ENCODE measurements at places on chromosomes 3 and 15.
A peak's percentile ranks its signal among the peaks of the same experiment; 100 is the strongest.

DNA sequence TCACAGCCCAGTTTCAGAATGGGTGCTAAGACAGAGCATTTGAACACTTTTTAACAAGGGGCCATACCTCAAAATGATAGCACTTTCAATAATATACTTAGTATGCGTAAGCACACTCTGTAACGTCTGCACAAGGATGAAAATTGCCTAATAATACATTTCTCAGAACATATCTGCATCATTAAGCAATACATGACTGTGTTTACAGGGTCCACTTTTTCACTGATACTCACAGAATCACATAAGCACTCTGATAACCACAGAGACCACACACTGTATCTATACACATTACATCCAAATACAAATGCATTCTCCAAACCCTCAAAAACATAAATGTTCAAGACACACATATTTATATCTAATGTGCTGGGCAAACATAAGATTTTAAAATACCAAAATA, 79.8 kb downstream of the NR1I2 start:
- DNase-seq, result no peak

DNA sequence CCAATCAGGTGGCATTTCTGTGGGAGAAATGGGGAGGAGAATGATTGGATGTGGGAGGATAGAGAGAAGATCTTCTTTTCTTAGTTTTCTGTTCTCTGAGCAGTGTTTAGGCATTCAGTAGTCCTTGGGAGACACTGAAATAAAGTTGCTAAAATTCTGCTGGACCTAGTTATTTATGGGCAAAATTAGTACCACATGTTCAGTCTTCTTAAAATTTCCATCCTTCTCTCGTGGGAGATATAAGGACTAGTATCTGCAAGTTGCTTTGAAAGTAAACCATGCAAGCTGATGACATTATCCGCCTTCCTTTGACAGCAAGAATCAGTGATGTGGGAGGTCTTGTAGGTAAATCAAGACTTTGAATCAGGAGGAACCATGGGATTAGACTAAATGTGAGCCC, 19.9 kb upstream of the CHST2 start:
- no peak for DNase-seq

DNA sequence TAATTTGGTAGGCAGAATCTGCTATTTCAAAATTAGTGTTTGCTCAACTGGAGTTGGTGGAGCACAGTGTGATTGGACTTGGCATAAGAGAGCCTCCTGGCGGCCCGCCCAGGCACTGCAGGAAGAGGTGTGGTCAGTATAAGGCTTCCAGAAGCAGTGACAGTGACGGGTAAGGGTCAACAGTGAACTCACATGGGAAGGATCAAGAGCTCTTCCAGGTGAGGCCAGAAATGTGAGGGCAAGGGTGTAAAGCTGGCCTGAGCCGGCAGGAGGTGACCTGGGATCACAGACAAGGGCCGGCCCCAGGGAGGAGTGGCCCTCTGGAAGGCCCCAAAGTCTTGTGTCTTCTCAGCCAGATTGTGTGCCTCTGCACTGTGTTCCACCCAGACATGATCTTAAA, 93.2 kb upstream of the RNF7 start:
- DNase-seq, result peak; percentile 68

DNA sequence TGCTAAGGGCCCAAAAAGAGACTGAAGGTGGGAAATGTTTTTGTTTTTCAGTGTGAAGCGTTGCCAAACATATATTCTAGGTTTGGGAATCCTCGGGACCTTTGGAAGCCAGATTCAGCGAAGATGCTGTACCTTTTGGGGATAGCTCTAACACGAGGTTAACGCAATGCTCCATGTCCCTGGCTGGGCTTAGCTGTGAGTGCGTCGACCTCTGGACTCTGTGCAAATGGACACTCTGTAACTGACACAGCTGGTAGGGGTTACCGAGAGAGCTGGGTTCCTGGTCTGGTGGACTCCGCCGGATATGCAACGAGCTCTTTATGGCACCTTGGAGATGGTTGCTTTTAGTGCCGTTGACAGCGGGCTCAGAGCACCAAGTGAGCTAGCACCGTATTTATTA, 724 bp upstream of the SH3GL3 start:
- no peak for DNase-seq

- no peak for DNase-seq
These were observed 29.9 kb downstream of the RCN2 start for GRCh38 chr15:76961268-76962011.

DNA sequence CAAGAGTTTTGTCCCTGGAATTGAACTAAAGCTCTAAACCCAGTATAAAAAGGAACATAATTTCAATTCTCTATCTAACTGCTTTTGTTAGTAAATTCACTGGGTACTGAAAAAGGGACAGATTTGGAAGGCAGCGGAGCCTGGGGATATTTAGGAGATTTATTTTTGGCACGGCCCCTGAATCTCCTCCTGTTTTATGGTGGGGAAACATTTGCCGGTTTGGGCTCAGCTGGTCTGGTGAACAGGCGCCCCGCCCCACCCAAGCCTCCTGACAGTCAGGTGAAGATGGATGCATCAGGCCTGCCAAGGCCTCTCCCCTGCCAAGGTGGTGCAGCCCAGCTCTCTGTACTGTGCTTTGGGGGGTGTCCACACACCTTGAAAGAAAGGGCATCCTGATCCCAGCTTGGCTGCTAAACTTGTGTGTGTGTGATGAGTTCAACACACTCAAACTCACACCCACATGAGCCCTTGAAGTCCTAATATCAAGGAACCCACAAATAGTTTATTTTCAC, 46.3 kb downstream of the EBLN2 start:
- DNase-seq, result no peak

- no peak for DNase-seq
These were observed 31.7 kb upstream of the IP6K2 start for GRCh38 chr3:48748754-48749153.

GRCh38 chr3:25151903-25152295, 276.2 kb upstream of the RARB start:
- DNase-seq, result no peak

DNA sequence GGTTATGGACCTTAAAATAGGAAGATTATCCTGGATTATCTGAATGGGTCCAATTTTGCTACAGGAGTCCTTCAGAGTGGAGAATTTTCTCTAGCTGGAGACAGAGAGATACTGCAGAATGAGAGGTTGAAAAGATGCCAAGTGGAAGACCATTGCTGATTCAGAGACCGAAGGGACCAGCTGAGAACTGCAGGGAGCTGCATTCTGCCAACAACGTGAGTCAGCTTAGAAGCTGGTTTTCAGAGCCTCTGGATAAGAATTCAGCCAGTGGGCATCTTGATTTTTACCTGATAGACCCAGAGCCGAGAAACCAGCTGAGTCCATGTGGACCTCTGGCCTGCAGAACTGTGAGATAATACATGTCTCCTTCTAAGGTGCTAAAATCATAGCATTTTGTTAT, 234.0 kb downstream of the NR2F2 start:
- peak; percentile 31 for DNase-seq

GRCh38 chr15:92184679-92185230, 208.9 kb upstream of the ST8SIA2 start:
- no peak for DNase-seq

DNA sequence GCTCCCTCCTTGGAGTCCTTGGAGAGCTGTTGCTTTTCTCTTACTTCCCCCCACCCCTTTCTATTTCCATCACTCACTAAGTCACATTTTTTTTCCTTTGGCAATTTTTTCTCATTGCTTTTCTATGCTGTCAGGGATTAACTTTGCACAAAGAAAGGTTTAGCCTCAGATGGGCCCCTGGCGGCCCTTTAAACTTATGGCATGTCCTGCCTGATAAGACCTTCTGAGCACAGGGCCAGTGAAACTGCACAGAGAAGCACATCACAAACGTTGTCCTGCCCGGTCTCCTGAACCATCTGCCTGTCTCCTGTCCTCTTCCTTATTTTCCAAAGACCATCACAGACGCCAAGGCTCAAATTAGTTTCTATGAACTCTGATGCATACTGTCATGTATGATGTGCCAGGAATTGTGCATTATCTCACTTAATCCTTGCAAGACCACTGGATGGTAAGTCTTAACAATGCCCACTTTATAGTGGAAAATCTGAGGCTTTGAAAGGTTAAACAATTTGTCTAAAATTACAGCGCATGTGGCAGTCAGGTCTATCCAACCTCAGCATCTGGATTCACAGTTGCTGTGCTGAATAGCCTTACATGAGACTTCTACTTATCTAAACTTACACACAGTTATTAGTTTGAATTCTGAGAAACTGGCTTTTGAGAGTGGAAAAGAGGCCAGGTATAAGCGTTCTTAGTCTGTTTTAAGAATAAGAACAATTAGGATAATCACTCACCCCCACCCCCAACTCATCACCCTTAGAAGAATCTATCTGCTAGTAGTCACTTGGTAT, 648.1 kb downstream of the NTRK3 start:
- no peak for DNase-seq

DNA sequence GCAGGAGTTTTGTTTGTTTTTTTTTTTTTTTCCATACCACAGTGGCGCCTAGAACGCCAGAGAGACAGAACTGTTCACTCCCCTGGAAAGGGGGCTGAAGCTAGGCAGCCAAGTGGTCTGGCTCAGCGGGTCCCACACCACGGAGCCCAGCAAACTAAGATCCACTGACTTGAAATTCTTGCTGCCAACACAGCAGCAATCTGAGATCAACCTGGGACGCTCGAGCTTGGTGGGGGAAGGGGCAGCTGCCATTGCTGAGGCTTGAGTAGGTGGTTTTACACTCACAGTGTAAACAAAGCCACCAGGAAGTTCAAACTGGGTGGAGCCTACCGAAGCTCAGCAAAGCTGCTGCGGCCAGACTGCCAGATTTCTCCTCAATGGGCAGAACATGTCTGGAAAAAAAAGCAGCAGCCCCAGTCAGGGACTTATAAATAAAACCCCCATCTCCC, 29.8 kb downstream of the SPICE1 start:
- no peak for DNase-seq

GRCh38 chr3:23601091-23601822, 204.5 kb upstream of the UBE2E1 start:
- DNase-seq, result peak; percentile 52

DNA sequence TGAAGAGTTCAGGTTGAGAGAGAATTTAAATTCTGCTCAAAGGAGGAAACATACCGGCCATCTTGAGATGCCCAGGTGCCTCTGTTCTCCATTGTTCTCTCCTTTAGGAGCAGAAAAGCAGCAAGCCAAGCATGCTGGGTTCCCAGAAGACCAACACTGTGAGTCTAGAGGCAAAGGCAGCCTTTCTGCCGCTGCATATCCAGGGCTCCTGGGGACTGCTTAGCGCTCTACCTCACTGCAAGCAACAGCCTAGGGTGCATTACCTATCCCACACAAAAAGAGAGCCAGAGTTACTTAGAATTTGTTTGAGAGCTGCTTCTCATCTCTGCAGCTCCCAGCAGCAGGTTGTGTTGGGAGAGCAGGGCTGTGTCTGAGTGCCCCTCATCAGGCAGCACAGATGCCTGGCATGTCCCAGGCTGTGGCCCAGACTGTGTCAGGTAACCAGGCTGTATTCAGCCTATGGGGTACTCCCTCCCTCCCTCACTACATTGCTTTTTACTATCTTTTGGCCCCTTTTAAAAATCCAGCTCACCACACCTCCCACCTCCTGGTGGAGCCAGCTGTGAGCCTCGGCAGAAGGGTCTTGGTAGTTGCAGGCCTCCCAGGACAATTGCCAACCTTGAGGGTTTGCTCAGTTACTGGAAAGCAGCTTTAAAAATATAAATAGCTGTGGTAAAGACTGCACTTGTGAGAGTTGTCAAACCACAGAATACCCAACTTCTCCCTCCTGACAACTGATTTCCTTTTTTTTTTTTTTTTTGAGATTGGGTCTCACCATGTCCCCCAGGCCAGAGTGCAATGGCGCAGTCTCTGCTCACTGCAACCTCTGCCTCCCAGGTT, 30.2 kb downstream of the BCL2L10 start:
- DNase-seq, result peak; percentile 50

GRCh38 chr15:75887178-75887577, 16.5 kb upstream of the FBXO22 start:
- DNase-seq, result no peak
